ENCODE measurements at places on chromosomes 11 and 22. TPM values are rescaled to one million over a fixed set of nuclear protein-coding genes. Genes with fewer than 3 reads are reported as not detected.

The CSF2RB gene
- total RNA-seq, result 0.31 TPM

The B3GAT1 gene
- total RNA-seq, result 1.9 TPM

The FAM118A gene
- 18.3 TPM for total RNA-seq

The POLD3 gene
- total RNA-seq, result 7.5 TPM

The ELMOD1 gene
- total RNA-seq, result 0.34 TPM

The SGSM1 gene
- not detected for total RNA-seq

DNA sequence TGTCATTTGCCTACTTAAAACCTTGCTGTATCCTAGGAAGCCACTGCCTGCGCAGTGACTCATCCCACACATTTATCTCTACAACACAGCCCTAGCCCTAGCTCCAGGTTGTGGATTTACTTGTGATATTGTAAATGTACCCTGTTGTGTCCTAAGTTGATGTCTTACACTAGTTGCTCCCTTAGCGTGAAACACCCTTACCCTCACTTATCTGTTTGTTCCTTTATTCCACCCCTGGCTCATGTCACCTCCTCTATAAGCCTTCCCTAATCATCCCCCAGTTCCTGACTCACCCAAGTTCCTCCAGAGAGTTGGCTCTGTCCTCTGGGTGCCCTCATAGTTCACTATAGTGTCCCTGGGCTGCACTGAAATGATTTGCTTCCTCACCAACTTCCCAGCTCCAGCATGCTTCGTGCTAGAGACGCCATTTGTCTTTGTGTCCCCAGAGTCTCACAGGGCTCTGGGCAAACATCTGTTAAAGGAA is 431.8 kb upstream of the FAT3 start:
- DNase-seq, result no peak

DNA sequence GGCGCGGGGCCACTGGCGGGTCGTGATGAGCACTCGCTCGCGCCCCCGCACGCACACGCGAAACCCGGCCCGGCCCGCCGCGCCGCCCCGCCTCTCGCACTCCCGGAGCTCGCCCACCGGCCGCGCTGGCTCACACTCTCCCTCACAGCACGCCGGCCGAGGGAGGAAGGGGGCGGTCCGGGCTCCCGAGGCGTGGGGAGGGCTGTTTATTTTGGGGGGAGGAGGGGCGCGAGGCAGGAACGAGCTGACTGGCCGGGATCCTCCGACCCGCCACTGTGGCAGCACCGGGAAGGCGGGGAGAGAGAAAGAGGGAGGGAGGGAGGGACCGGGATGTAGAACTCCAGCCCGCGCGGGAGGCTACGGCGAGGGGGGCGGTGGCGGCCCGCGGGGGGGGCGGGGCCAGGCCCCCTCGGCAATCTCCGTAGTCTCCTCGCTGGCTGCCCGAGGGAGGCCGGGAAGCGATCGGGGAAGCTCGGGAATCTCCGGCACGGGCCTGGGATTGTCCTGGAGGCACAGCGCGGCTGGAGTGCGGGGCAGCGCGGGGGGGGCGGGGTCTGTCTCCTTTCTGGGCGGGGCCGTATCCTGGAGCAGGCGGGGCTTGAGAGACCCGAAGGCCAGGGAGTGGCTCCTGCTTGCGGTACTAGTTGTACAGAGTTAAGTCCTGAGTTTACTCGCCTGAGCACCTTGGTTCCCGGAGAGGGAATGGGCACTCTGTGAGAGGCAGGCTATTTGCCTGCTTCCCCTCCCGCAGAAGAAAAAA is at the start of gene RBFOX2:
TSS of gene RBFOX2 (minus strand) at position 179 of the 760 bp plus-strand sequence. CDS start 399 bp downstream, outside the sequence.
- DNase-seq, result peak; percentile 90

- DNase-seq, result no peak
These were observed 75.4 kb downstream of the PHF21B start for GRCh38 chr22:44934454-44934735.

- peak; percentile 88 for DNase-seq
These were observed 9.2 kb downstream of the FBLN1 start for GRCh38 chr22:45511847-45512261.

DNA sequence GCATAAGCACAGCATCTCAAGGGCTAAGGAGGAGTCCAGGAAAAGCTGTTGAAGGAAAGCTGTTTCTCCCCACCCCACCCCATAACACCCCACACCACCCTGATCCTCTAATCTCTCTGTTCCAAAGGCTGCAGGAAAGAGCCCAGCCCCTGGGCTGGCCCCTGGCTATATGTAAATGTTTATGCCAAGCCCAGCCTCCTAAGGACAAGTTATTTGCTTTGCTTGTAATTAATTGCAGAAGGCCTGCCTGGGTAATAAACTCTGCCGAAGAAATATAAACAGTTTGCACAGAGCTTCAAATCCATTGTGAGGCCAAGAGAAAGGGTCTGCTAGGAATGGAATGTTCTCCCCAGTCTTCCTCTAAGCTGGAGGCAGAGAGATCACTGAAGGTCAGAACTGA is 21.2 kb downstream of the ARRB1 start:
- no peak for DNase-seq

DNA sequence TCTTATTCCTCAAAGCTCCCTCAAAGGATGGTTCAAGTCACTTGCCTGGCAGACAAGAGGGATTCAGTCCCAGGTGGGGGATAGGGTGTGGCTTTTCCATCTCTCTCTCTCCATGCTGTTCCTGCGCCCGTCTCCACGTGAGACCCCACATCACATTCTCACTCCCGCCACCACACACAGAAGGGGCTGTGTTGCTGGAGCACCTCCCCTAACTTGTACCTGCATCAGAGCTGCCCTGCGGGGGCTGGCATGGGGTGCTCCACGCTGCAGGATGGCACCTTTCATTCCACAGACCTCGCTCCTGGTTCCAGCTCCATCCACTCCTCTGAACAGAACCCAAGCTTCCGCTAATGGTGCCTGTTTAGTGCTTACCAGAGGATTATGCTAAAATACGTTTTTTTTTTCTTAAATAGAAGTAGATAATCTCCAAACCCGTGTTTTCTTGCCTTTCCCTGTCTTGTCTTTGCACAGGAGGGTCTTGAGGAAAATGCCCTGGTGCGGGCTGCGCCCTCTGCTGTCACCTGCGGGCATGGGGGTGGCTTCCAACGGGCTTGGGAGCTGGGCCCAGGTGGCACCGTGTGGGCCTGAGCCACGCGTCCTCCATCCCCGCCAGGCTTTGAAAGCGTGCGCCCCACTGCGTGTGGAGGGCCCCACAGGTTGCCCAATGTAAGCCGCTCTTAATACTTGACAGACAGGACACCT is 985.6 kb downstream of the BRD1 start:
- DNase-seq, result no peak

GRCh38 chr11:65895482-65895981 is 4.7 kb downstream of the FOSL1 start:
- DNase-seq, result no peak

Measured in astrocyte (in vitro differentiated cells and primary cell).